ENCODE measurements at places on chromosomes 5 and 9. TPM values are rescaled to one million over a fixed set of nuclear protein-coding genes. Genes with fewer than 3 reads are reported as not detected.

Gene NUP155
- 15.9 TPM for polyA plus RNA-seq

Gene SCGB3A2
- polyA plus RNA-seq, result not detected

Gene FGF1
- polyA plus RNA-seq, result not detected

Gene TLR4
- polyA plus RNA-seq, result 0.07 TPM

Gene LCN9
- polyA plus RNA-seq, result 2.5 TPM

All from neural cell (in vitro differentiated cells).